ENCODE measurements at places on chromosomes 7 and 10.

GRCh38 chr10:112827086-112827485, 123.0 kb upstream of the TCF7L2 start:
- DNase-seq: no peak

DNA sequence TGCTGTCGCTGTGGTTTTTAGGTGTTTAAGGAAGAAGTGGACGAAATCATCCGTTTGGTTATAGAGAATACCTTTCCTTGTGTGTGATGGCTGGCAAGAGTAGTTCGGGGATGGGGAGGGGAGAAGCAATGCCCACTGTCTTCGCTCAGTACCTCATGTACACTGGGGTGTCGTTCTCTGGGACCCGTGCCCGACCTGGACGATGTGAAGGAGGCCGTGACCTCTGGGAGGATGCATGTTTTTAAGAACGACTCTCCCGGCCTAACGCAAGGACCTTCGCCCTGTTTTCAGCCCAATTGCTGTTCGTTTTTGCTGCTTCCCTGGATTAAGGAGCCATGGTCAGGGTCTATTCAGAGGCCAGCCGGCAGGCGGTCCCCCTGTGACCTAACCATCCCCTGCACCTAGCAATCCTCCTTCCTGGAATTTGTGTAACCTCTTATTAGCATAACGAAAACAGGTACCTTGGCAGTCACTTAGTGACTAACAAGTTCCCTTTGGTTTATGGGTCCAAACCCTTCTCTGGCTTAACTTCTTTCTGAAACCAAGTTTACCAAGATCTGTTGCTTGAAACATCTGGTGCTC, 1.3 kb downstream of the NFE2L3 start:
- DNase-seq: no peak

- DNase-seq: no peak
Observed at GRCh38 chr7:73717025-73717807, 2.3 kb downstream of the STX1A start.

- DNase-seq: no peak
Observed at GRCh38 chr10:80945264-80945880, 407.7 kb downstream of the SH2D4B start.

- no peak for DNase-seq
Observed at GRCh38 chr7:51238981-51239495, 77.6 kb downstream of the COBL start.

DNA sequence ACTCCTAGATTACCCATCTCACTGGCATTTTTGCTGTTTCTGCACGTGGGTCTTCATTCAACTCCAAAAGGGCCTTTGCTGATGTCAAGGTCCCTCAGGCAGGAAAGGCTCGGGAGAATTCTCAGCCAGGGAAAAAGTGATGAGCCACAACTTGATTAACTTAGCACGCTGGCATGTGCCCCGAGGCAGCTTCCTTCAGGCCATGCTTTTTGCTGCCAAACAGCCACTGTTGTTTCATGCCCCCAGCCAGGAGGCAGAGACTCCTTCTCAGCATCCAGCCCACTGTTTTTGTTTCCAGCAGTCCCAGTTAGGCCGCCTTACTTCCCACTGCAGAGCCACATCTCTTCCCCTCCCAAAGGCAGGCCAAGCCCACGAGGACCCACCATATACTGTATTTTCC, 266.5 kb upstream of the YAE1 start:
- no peak for DNase-seq

DNA sequence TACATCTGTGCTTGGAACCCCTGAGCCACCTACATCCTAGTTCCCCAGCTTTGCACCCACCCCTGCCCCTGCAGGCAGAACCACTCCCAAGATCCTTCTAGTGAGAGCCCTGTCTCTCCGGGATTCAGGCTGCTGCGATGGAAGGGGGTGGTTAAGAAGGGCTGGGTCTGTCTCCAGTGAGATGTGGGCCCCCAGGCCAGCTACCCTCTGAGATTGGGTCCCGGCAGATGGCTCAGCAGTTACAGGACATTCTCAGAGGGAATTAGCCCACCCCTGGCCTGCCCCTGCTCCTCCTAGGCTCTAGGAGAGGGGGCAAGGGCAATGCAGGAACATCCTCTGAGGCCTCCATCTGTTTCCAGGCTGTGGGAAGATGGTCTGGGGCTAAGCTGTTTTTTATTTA, 27.7 kb downstream of the SLC29A3 start:
- DNase-seq: no peak

- no peak for DNase-seq
Observed at GRCh38 chr10:48390933-48391845, 84.7 kb downstream of the MAPK8 start.

DNA sequence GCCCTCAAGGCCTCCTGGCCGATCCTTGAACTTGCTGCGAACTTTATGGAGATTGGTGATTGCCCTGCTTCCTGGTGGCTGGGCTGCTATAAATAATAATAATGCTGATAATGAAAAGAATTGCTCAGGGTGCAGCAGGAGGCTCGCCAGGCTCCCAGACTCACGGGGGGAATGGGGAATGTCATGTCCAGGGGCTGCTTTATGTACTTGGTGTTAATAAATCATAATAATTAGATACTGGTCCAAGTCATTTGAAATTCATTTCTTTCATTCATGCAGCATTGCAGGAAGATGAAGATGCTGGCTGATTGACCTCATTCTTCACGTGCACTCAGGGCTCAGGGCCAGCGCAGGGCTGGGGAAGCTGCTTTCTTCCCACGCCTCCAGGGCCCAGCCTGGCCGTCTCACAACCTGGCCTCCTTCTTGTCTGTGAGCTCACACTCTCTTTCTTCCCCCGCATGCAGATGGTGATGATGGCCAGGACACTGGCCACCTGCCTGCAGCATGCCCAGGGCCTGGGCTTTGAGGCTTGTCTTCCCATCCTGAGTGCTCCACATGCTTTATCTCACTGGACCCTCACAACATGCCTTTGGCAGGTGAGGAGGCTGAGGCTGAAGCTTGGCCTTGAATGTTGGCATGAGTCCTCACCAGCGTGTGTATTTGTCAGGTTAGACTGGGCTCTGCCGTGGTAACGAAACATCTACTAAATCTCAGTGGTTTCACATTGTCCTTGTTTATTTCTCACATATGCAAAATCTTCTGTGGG, 138.4 kb upstream of the TNS3 start:
- no peak for DNase-seq

- DNase-seq: no peak
Observed at GRCh38 chr10:42768581-42769152, 13.9 kb upstream of the BMS1 start.

DNA sequence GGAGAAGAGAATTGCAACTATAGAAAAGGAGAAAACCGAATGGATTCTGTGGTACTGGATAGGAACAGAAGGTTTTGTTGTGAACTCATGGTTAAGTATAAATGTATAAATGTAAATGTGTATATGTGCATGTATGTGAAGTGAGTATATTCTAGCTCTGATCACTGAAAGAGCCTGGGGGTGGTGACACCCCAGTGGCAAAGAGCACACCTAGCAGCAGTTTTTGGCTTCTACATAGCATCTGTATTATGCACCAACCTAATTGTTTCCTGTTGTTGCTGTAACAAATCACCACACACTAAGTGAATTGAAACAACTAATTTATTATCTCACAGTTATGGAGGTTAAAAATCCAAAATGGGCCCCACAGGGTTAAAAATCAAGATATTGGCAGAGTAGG, 455.4 kb downstream of the RPS24 start:
- DNase-seq: no peak

- DNase-seq: peak; percentile 35
Observed at GRCh38 chr10:117217196-117217761, 20.0 kb downstream of the KCNK18 start.

GRCh38 chr7:1912593-1913465, 242.8 kb downstream of the ELFN1 start:
- DNase-seq: no peak

DNA sequence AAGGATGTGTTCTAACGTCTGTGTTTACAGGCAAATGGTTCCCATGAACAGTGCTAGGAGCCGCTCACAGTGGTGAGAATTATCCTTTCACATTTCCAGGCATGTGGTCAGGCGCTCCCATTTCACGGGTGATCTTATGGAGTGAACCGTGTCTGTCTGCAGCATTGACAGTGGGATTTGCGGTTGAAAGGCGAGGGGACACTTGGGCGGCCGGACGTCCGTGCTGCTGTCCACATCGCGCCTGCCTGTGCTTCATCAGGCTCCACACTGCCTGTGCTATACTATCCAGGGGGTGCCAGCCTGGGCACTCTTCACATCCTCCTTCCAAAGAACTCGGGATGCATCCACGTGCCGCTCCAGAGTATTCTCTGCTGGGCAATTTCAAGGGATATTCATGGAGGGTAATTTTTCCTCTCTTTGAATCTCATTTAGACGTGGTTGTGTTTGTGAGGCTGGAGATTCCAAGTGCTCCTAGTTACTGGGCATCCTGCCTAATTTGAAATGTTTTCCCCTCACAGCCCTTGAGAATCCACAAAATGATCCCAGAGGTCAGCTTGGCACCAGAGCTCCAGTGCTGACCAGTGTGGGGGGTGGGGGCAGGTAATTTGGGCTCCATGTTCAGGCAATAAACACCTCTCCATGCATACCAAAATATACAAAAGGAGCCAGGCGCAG, 61.9 kb upstream of the EBF3 start:
- no peak for DNase-seq

GRCh38 chr10:108852211-108852610, 1071.1 kb downstream of the XPNPEP1 start:
- no peak for DNase-seq

- DNase-seq: no peak
Observed at GRCh38 chr7:156466955-156467625, 173.5 kb upstream of the RNF32 start.

- DNase-seq: no peak
Observed at GRCh38 chr7:5661942-5662341, 119.5 kb downstream of the RNF216 start.

DNA sequence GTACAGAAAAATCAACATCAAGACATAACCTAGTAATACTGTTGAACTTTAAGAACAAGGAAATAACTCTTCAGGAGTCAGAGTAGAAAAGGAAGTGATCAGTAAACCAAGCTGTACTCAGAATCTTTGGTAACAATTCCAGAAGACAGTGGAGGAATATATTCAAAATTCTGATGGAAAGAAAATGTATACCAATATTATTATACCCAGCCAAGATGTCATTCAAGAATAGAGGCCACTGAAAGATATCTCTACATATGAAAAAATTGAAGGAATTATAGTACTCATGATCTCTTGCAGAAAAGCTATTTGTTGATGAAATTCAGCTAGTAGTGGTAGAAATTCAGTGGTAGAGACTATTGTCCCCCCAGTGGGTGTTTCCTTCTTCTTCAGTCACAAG, 182.6 kb upstream of the ZMIZ1 start:
- DNase-seq: no peak

- DNase-seq: no peak
Observed at GRCh38 chr7:22944510-22944909, 69.4 kb downstream of the HYCC1 start.

GRCh38 chr7:91759205-91759863, 121.2 kb downstream of the MTERF1 start:
- DNase-seq: no peak

- no peak for DNase-seq
Observed at GRCh38 chr7:79520543-79520942, 67.1 kb upstream of the MAGI2 start.

- no peak for DNase-seq
Observed at GRCh38 chr10:95755511-95756004, 405 bp upstream of the ENTPD1 start.

- no peak for DNase-seq
Observed at GRCh38 chr7:138662991-138663320, 38.2 kb downstream of the SVOPL start.

DNA sequence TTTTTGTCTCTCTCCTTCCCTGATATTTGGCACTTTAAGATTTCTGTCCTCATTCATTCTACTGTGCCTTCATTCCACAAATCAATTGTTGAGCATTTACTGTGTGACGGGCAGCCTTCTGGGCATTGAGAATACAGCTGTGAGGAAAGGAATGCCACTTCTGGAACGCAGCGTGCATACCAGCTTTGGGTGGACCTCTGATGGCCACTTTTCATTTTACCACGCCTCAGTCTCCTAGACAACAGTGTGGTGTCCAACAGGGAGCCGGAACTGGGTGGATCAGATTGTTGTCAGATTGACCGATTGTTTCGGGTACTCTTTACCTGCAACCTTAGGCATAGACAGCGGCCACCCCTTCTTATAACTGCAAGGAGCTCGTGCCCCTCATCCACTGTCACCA, 222.7 kb upstream of the DPP6 start:
- DNase-seq: no peak

- no peak for DNase-seq
Observed at GRCh38 chr10:71918992-71919391, 45.2 kb upstream of the CHST3 start.

DNA sequence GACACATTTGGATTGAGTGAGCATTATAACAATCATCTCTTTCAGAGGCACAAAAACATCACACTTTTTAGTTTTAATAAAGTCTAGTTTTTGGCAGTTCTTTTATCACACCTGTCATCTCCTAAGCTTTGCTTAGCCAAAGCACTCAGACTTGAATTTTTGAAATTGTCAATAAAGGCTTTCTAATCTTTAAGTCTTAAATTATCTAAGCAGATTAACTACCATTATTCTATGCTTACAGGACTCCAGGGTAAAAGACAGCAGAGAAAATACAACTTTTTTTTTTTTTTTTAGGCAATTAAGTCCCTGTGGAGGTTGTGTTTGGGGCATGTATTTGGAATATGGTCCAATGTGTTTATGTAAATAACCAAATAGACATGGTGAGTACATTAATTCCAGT, 17.6 kb upstream of the DLX6 start:
- DNase-seq: no peak

GRCh38 chr10:24152270-24152669, 56.7 kb upstream of the KIAA1217 start:
- DNase-seq: no peak

DNA sequence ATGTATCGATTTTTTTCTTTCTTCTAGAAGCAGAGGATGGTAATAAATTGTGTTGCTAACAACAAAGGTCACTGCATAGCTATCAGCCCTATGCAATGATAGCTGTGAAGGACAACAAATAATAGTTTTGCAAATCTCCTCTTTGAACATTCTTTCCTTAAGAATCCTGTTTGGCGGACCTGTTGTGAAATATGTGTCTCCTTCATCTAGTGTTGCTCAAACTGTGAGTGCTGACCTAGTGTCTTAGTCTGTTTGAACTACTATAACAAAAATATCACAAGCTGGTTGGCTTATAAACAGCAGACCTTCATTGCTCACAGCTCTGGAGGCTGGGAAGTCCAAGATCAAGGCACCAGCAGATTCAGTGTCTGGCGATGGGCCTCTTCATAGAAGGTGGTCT, 53.7 kb downstream of the CAV1 start:
- DNase-seq: no peak

GRCh38 chr10:77593771-77594470, 43.7 kb downstream of the KCNMA1 start:
- DNase-seq: no peak

All from erythroblast (primary cell).